ENCODE measurements at places on chromosomes 12 and 14.

DNA sequence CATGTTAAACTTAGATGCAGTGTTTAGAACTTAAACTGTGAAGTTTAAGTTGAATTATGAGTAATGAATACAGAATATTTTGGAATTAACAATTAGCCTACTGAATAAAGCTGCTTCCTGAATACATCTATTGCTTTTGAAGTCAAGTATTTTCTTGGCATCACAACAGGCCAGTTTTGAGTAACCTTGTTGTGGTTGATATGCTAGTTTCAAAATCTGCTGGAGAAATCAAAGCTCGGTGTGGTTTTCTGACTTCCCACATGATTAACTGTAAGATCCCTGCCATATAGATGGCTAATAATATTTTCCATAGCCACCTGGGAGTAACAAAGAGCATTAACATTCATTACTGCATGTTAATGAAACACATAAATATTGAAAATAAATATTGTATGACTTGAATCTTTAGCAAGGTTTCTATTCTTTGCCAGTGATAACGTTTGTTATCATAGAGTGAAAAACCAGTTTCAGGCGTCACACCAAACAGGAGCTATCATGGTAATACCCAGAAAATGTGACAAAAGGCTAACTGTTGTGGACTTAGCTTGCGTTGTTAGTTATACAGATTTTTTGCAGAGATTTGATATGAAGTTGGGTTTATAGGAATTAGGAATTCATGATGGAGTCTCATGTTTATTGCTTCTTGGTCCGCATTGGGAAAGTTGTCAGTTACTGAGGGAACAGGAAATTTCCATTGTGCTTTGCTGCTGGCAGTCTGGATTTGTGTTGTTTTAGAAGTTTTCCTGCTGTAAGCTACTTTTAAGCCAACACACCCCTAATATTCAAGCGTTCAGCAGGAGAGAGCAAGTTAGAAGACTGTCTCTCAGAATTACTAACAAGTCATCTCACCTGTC lies 32.1 kb downstream of the PPFIBP1 start:
- no peak for DNase-seq

DNA sequence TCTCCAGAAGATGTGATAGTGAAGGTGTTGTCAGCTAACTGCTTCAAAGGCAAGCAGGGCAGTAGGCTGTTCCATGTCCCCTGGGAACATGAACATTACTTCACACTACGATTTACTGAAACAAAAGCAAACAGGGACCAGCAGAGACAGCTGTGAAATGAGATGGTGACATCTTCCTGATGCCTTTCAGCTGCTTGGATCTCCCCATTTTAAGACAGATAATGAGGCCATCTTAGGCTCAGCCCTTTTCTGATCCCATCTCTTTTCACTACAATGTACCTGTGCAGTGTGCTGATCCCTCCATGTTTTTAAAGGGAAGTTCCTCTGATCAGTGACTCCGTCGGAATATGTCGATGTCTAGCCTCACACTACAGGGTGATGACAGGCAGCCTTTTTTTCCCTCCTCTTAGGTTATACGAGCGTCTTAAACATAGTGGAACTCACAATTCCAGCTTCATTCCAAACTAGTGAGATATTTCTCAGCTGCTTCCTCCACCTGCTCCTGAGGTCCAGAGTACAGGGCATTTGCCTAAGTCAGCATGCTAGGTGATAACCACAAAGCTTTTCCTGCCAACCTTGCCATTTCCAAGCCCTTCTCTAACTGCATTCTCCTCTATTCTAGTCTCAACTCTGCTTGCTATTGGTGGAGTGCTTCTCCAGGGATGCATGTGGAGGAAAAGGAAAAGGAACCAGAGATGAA lies 87.6 kb upstream of the EGLN3 start:
- DNase-seq = no peak

- DNase-seq = no peak
Observed at GRCh38 chr14:90599339-90599738, 202.5 kb downstream of the CALM1 start.

GRCh38 chr12:54385251-54385914 lies 850 bp upstream of the ZNF385A start:
- DNase-seq = peak; percentile 88

DNA sequence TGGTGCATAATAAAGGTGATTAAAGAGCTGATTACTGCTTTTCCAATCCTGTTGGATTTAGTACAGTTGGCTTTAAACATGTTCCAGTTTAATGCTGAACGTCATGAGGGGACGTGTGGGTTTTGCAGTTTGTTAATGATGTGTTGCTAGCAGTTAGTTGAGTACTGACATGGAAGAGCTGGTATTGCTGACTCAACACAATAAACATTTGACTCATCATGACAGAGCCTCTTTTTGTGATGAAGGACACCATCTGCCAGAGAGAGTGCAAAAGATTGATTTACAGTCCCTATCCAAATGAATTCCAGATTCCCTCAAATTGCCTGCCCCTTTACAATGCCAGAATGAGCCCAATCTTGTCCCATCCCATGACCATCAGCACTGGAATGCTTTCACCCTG lies 346.2 kb upstream of the PRICKLE1 start:
- no peak for DNase-seq

DNA sequence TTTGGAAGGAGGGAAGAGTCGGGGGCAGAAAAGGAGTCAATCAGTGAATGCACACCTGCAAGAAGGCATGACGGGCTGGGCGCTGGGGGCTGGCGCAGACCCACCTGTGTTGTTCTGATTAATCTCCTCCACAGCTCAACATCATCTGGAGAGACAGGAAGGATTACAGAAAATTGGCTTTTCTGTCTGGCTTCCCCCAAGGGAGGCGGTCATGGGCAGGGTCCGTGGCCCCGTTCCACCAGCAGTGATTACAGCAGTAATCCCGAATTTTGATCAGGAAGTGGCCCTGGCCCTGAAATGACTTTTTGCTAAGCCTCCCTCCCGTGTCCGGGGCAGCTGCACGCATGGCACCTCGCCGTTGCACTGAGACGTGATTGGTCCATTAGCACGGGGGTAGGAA lies 24.4 kb upstream of the GALNT9 start:
- no peak for DNase-seq

GRCh38 chr14:83044001-83044400 lies 1510.3 kb upstream of the SEL1L start:
- no peak for DNase-seq

- no peak for DNase-seq
Observed at GRCh38 chr14:49930720-49931119, 37.8 kb downstream of the ARF6 start.

GRCh38 chr12:132239796-132240668 lies 89.4 kb downstream of the GALNT9 start:
- DNase-seq = no peak

- DNase-seq = no peak
Observed at GRCh38 chr12:52181746-52182145, 10.1 kb downstream of the KRT80 start.

GRCh38 chr14:77065851-77066577 lies 32.0 kb upstream of the CIPC start:
- peak; percentile 51 for DNase-seq

- no peak for DNase-seq
Observed at GRCh38 chr12:43711348-43711747, 47.2 kb downstream of the PUS7L start.

DNA sequence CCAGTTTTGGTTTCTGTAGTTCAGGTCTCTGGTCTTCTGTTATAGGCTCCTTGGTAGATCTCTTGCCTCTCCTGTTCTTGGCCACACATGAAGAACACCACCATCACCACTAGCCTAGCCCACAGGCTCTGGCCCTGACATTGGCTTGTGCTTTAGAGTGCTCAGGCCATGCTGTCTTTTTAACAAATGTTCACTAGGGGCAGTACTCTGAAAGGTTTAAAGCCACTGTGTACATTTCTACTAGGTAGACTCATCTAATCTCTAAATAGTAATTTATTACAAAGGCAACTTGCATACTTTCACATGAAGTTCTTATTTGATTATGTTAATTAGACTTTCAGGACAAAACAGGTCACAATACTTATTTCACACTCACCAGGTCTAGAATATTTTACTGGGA lies 38.3 kb downstream of the PDE6H start:
- DNase-seq = no peak

- DNase-seq = no peak
Observed at GRCh38 chr12:116928504-116928903, 17.8 kb downstream of the FBXW8 start.

DNA sequence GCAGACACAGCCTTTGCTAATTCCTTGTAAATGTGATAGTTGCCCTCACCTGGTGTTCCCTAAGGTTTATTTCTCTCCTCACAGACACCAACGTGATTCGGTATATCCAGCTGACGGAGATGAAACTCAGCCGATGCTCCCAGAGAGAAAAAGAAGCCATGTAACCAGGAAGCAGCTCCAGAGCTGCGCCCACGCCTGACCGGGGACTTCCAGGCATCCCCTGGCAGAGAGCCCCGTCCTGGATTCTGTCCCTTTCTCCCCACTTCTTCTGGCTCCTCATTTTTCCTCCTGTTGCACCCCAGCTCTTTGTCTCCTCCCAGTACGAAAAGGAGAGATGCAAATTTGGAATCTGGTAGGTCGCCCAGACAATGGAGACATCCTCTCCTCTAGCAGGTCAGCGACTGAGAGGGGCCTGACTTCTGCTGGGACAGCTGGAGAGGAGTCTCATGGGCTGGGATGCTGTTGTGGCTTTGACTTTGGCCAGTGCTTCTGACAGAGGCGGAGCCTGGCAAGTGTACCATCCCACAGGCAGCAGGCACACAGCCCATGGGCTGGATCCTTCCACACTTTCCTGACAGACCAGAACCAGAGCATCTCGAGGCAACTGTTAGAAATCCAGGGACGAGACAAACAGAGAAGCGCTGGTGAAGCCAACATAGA lies 29.4 kb downstream of the TTC9 start:
- no peak for DNase-seq

DNA sequence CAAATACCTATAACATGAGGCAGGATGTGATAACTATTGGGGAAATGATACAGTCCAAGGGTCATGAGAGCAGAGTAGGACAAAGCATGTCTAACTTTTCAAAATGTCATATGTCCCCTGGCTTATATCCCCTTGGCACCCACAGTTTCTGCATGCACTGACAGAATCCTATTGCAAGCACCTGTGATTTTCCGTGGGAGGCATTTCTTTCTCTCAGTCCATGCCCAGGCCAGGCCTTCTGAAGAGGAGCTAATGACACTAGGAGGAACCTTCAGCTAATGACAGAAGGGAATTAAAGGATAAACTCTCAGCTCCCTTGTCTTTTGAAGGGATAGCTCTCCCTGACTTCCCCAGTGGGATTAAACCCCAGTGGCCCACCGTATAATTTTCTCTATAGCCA lies 249.2 kb downstream of the TTC6 start:
- no peak for DNase-seq

- no peak for DNase-seq
Observed at GRCh38 chr14:70601162-70601561, 707 bp upstream of the MED6 start.

GRCh38 chr12:108649669-108650068 lies 16.0 kb upstream of the SELPLG start:
- no peak for DNase-seq

DNA sequence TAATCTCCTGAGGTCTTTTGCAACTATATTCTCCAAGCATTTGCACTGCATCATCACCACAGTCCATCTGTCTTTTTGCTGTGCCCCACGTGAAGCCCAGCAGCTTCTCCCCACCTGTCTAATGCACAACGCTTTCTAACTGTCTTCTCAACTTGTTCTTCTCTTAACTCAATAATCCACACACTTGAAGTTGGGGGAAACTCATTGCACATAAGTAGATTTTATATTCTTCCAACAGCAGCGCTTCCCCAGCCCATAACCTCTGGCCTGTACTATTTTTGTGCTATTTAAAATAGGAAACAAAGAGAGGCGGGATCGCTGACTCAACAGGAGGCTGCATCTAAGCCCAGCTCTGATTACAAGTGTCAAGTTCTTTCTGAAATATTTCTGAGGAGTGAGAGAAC lies 226.7 kb downstream of the GXYLT1 start:
- DNase-seq = peak; percentile 30

All from suppressor macrophage (primary cell).